ENCODE measurements at places on chromosomes 1 and 21.

- DNase-seq = peak; percentile 89
These were observed 59.5 kb downstream of the ATP2B4 start for GRCh38 chr1:203686091-203686632.

GRCh38 chr1:212782422-212783154 lies 9.0 kb downstream of the NSL1 start:
- peak; percentile 49 for DNase-seq

DNA sequence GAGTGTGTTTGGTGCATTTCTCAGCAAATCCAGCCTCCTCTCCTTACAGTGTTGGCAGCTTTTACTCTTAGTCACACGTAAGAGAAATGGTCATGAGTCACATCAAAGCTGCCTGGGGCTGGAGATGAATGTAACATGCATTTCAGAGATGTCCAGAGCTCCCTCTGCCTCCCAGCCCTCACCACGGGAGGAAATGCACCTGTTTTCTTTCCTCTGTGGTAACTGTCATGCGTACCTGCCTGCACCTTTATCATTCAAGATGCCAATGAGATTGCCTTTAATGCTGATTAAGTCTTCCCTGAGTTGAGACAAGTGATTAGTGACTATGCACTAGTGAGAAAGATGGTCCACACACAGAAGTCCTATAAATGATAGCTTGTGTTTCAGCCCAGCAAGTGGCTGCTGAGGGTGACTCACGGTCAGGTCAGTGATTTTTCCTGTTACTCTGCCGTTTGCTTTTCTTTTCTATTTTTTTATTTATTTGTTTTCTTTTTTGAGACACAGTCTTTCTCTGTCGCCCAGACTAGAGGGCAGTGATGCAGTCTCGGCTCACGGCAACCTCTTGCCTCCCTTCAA lies 277.3 kb upstream of the FMN2 start:
- DNase-seq = no peak

- DNase-seq = no peak
These were observed 79.2 kb upstream of the CD1D start for GRCh38 chr1:158101455-158101854.

GRCh38 chr1:248850536-248851251 lies 8.2 kb downstream of the ZNF692 start:
- no peak for DNase-seq

DNA sequence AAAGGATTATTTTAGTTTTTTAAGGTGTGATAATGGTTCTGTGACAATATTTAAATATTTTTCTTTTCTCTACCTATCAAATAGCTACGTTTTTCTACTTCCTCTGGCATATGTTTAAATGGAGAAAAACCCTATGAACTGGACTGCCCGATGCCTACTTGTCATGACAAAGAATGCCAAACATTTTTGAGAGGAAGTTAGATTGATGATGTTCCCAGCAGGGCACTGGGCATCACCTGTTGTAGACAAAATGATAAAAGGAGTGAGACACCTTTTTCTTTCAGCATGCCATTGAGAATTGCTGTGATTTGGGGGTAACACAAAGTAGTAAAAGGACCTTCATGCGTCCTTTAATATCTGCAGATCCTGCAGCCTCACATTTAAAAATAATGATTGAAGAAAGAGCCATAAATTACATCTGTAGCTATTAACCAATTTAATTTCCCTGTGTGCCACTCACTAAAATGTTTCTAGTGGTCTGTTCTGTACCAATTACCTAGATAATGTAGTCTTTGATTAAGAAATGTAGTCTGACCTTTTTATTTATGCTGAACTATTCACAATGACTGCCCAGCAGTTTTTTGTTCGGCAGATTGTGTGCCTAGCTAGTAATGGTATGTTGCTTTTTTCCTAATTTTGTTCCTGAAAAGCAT lies 47.6 kb downstream of the RPL5 start:
- no peak for DNase-seq

GRCh38 chr21:33374450-33375096 lies 28.6 kb upstream of the IFNGR2 start:
- peak; percentile 50 for DNase-seq

- DNase-seq = no peak
These were observed 6.7 kb upstream of the SLC19A1 start for GRCh38 chr21:45548711-45549491.

DNA sequence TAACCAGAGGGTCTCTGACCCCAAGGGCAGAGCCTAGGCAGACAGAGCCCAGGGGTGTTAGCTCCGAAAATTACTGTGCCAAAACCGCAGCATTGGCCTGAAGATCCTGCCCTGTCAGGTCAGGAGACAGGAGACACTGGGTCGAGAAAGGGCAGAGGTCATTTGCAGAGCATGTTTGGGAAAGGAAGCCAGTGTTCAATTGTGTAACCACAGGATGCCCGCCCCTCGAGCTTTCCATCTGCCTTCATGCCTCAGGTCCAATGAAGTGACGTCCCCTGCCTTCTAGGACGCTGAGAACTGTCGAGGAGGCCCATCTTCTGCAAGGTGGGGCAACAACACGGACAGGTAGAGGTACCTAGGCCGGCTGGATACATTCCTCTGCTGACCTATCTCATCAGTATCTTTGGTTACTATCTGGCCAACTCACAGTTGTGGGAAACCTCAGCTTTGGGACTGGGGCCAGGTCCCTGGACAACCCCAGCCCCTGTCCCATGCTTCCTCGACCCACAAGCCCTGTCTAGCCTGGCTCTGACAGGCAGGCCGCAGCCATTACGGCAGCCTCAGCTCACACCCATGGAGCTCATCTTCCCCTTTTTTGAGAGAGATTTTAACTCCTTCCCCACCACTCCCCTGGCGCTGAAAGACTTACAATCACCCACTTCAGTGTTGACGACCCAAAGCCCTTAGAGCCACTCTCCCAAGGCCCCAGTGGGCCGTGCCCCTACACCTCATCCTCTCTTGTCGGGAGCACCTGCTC lies 1.3 kb downstream of the ARL8A start:
- no peak for DNase-seq

GRCh38 chr1:205458777-205459566 lies 3.1 kb upstream of the BLACAT1 start:
- DNase-seq = no peak

GRCh38 chr1:113389359-113389952 lies 859 bp upstream of the MAGI3 start:
- DNase-seq = no peak

DNA sequence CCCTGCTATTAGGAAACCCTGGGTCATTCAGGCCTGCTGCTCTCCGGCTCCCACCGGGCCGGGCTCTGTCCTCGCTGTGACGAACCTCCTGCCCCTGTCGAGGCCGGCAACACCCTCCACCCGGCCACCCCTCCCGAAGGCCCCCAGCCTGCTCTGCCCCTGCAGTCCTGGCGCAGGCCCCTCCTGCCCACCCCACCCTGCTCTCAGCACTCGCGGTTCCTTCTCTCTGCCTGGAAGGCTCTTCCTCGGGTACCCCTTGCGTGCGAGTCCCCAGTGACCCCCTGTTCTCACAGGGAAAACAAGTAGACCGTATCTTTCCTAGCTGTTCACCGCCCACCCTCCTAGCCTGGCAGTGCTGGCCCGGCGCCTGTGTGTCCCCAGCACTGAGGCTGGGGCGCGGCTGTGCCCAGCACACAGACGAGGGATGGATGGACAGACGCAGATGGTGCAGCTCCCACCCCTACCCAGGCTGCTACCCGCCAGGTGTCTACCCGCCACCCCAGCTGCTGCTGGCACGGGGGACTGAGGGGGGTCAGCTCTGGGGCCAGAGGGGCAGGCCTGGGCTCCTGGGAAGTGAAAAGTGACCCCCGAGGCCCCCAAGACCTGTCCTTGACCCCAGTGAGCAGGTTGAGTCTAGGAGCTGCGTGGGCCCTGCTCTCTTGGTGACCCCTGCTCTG lies 3.1 kb upstream of the VWA1 start:
- no peak for DNase-seq

GRCh38 chr1:57345916-57346315 lies 77.9 kb downstream of the DAB1 start:
- DNase-seq = no peak

GRCh38 chr1:43878854-43879253 lies 54.7 kb upstream of the ARTN start:
- peak; percentile 8 for DNase-seq

GRCh38 chr1:5651964-5652821 lies 340.0 kb downstream of the NPHP4 start:
- peak; percentile 73 for DNase-seq

DNA sequence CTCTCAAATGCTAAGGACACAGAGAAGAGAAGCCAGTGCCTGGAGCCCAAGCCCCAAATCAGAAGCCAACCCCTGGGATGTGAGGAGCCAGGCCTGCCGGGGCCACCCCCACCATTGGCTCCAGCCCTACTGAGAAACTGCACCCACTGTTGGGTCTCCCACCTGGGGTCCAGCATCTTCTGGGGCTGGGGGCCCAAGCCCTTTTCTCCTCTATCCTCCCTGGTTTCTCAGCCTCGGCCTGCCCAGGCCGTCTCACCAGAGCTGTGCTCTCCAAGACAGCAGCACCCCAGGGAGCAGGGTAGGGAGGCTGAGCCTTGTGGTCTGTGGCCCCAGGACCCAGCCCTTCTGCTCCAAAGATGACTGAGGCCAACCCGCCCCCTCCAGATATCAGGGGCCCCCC lies 37.9 kb downstream of the SDC3 start:
- DNase-seq = no peak

GRCh38 chr1:214458541-214458940 lies 92.9 kb downstream of the PTPN14 start:
- no peak for DNase-seq

DNA sequence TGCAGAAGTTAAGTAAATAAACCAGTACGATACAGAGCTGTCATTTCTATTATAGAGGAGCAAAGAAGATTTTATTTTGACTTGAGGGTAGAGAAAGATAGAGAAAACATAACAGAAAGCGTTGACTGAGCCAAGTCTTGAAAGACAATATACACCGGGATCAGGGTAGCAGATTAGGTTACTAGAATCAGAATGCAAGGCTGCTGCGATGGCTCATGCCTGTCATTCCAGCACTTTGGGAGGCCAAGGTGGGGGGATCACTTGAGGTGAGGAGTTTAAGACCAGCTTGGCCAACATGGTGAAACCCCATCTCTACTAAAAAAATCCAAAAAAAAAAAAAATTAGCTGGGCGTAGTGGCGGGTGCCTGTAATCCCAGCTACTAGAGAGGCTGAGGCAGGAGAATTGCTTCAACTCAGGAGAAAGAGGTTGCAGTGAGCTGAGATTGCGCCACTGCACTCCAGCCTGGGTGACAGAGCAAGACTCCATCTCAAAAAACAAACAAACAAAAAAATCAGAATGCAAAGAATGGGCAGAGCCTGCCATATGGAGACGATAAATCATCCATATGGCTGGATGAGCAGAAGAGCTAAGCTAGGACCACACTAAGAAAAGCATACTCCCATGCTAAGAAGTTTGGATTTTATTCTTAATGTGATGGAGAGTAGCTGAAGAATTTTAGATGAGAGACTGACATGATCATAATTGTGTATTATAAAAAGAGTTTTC lies 9.9 kb upstream of the ABCD3 start:
- no peak for DNase-seq

GRCh38 chr1:83693427-83694126 lies 305.4 kb downstream of the TTLL7 start:
- no peak for DNase-seq

GRCh38 chr1:103243481-103243880 lies 135.2 kb upstream of the COL11A1 start:
- no peak for DNase-seq

GRCh38 chr1:244713332-244713731 lies 60.4 kb downstream of the DESI2 start:
- DNase-seq = no peak

- no peak for DNase-seq
These were observed 660.6 kb upstream of the ADGRL4 start for GRCh38 chr1:79667166-79667565.

DNA sequence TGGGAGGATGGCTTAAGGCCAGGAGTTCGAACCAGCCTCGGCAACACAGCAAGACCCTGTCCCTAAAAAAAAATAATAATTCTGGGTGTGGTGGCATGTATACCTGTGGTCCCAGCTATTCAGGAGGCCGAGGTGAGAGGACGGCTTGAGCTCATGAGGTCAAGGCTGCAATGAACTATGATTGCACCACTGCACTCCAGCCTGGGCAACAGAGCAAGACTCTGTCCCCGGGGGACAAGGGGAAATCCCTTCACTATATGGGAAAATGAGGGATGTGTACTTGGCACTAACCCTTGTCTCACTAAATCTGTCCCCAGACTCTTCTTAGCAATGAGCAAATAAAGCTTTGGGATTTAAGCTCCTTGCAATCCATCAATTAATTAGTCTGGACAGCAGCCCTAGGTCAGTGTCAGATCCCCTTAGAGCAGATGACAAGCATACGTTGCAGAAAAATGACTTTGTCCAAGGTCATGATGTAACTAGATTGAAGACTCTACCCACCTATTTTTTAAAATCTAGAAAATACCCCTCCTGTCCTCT lies 9.4 kb downstream of the KDM5B start:
- DNase-seq = no peak

DNA sequence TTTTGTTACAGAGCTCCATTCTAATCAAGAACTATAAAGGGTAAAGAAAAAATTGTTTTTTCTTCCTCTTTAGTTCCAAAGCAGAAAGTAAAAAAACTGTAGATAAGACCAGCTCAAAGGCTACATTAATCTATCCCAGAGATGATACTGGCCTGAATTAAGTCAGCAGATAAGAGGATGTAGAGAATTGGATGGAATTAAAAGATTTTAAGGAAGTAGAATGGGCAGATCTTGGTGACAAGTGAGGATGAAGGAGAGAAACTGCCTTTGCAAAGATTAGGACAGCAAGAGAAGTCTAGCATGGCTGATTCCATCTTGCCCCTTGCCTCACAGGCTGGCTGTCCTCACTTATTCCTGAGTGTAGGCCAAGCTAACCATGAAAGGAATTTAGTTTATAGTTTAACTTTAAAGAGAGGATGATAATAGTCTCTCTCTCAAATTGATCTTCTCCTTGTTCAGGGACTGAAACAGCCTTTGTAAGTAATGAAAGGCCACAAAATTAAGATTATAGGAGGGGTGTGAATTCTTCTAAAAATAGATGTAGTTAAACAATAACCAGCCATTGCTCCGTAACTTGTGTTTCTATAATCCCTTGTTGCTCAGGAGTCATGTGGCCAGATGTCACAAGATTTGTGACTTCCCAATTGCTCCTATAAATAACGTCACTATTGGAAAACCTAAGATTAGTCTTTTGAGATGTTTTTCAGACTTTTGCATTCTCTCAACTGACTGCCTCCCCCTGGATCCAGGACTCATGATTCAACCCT lies 265.0 kb upstream of the USP24 start:
- DNase-seq = no peak

- DNase-seq = no peak
These were observed 246.5 kb upstream of the VAMP3 start for GRCh38 chr1:7524341-7525337.

DNA sequence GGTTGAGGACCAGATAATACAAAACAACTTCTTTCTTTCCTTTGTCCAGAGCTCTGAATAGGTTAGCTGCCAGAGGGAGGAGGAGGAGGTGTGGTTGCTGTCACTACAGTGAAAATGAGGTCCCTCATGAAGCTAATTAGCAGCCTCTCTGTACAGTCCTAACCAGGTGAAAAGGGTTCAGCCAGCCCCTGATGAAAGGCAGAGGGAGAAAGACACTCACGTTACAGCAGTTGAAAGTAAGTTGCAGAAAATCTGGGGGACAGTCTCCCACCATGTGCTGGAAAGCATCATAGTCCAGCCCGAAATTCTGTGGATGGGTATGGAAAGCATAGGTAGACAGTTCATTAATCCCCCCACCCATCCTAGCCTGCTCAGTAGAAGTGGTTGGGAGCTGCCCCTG lies 6.2 kb upstream of the MUTYH start:
- DNase-seq = no peak
